Right atrium auricular region (tissue), 2 donors: ENCODE measurements at places on chromosomes 3 and 15. TPM values are rescaled to one million over a fixed set of nuclear protein-coding genes. Genes with fewer than 3 reads are reported as not detected.

DNA sequence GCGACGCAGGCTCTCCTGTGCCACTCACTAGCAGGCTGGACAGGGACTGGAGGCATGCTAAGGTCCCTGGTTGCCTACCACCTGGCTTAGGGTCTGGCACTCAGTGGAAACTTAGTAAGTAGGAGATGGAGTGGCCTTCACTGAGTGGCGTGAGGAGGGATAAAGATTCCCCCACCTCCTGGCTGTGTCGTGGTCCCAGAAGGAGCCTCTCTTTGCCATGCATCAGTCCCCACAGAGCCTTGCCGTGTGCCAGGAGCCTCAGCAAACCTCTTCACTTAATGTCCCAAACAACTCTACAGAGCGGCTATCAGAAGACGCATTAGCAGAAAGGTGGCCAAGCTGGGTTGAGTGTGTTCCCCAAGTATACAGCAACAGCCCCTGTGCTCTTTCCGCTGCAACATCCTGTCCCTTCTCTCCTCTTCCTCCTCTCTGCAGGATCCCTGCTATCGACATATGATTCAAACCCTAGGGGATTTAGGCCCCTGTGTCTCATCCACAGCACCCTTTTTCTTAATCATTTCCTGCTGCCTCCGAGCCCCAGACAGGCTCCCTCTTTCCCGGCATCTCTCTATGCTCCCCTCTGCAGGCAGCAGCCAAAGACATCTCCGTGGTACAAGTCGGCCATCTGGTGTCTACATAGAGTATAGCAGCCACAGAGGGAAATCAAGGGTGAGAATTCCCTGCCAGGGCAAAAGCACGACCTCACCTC, 66.7 kb downstream of the SLC6A1 start:
- DNase-seq, result peak; percentile 64

DNA sequence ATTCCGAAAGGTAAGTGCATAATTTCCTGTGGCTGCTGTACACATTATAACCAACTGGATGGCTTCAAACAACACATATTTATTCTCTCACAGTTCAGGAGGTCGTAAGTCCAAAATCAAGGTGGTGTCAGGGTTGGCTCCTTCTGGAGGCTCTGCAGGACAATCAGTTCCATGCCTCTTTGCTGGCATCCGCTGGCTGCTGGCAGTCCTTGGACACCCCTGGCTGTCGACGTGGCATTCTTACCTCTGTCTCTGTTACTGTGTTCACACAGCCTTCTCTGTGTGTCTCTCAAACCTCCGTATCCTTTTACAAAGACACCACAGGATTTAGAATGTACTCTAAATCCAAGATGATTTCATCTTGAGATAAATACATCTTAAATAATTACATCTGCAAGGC, 398.8 kb upstream of the ATP10A start:
- DNase-seq, result no peak

- DNase-seq, result no peak
These were observed 96.3 kb downstream of the STT3B start for GRCh38 chr3:31629054-31629453.

DNA sequence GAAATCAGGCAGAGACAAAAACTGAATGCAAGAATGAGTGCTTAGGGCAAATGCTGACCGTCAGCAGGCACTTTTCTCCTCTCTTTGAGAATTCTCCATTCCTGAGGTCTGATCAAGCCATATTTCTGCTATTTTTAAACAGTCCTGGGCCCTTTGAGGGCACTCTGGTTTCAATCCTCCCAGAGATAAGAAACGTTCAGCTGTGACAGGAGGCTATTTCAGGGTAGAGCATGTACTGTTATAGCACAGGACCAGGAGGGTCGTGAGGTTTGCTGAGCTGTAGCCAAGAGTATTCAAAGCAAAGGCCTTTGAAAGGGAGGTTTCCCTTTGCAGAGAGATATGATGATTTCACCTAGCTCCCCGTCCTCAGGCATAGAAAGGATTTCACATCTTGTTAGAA, 39.6 kb upstream of the PDZRN3 start:
- no peak for DNase-seq

- DNase-seq, result no peak
These were observed 135.0 kb downstream of the LRRK1 start for GRCh38 chr15:101054116-101054515.

DNA sequence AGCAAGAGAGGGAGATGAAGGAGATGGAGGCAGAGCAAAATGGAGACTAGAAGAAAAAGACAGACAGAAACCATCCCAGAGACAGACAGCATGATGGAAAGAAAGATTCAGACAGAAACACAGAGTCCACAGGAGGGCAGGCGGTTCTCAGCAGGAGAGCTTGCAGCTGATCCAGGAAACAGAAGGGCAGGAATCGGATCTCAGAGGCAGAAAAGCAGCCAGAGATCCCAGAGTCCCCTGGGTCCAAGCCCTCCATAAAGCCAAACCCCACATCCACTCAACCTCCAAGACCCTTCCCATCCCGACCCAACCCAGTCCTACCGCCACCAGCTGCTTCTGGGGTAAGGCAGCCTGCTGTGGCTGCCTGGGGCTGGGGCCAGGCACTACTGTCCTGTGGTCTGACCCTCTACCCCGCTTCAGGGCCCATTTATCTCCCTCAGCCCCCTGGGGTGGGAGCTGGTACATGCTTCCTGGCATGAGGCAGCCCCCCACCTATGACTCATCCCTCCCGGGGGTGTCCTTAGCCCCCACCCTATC, at the start of gene UCN2:
UCN2 (minus strand) TSS at position 400 of the 537 bp plus-strand sequence. CDS start 657 bp downstream, outside the sequence.
- no peak for DNase-seq

GRCh38 chr3:51860703-51861665, at the start of gene IQCF2:
Gene IQCF2 (plus strand): TSS chr3:51861615. CDS start chr3:51861667, 52 bp downstream.
- no peak for DNase-seq

DNA sequence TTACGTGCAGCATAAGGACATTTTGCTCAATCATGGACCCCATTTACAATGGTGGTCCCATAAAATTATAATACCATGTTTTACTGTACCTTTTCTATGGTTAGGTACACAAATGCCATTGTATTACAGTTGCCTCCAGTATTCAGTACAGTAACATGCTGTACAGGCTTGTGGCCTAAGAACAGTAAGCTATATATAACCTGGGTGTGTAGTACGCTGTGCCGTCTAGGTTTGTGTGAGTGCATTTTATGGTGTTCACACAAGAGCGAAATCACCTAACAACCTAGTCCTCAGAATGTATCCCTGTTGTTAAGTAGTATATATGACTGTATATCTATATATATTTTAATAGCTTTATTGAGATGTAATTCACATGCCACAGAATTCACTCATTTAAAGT, 12.5 kb downstream of the ASB7 start:
- no peak for DNase-seq

DNA sequence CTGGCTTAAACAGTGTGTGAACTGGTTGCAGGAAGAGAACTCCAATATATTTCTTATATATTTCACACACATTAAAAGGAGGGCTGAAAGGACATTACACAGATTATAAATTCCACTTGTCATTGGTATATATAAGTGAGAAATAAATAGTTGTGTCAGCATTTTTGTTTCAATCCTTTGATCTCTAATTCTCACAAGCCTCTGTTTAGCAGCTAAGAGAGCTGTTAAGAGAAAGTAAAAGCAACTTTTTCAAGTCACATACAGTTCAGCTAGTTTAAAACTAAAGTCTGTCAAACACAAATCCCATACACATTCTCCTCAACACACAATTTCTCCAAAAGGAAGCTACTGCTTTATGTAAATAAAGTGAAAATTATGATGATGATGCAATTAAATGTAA, 70.5 kb upstream of the CCDC39 start:
- no peak for DNase-seq

DNA sequence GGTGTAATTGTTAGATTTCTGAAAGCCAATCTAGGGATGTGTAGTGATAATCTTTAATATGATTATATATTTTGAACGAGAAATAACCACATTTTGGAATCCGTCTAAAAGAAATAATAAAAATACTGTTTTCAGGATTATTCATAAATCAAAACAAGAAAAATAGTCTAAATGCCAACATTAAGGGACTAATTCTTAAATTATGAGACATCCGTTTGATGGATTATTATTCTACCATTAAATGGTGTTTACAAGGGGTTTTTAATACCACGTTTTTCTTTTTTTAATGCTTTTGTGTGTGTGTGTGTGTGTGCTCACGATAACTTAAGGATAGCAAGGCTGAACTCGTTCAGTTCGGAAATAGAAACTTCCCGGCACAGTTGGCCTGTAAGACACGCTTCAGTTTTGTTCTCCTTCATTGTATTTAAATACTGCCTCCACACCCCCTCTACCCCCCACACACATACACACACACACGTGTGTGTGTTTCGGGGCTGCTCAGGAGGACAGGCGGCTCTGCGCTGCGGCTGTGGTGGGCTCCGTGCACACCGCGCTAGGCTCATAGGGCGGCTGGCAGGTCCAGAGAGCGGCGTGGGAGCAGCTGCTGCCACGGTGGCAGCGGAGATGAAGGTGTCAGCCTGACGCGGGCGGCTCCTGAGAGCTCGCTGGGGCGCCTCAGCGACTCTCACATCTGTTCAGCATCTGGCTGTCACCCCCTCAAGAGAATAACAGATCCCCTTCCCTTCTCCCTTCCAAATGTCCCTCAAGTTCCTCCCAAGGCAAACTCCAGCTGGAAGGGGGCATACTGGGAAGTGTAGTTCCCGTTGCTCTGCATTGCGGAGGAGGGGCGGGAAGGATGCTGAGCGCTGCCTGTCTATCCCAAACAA, 23.0 kb upstream of the ANP32A start:
- DNase-seq, result no peak

DNA sequence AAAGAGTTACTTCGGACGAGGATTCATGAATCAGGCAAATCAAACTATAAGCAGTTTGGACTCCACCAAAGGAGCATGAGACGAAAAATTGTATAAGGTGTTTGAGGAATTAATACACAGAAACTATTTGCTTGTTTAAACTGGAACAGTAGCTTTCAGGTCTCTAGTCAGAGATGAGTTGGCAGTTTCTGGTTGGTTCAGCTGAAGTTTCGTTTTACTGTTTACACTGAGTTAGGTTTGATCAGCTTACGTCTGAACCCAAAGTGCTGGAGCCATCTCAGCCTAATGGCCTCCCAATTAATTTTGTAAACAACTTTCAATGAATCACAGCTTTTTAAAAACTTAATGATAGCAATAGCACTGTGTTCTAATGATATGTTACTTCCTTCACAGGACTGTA, 703.7 kb downstream of the NLGN1 start:
- no peak for DNase-seq

GOLGA8O gene
- not detected for total RNA-seq

ARNT2 gene
- total RNA-seq, result 8.4 TPM

ROPN1 gene
- total RNA-seq, result not detected

CFAP91 gene
- 3.1 TPM for total RNA-seq

SH2D7 gene
- not detected for total RNA-seq
